Cardiac fibroblast (primary cell): ENCODE measurements at places on chromosomes 2 and 18.
A peak's percentile ranks its signal among the peaks of the same experiment; 100 is the strongest.

- no peak for DNase-seq
Measured at GRCh38 chr2:202113571-202114142, 40.6 kb downstream of the KIAA2012 start.

- DNase-seq: no peak
Measured at GRCh38 chr18:3055816-3056215, 42.9 kb upstream of the LPIN2 start.

DNA sequence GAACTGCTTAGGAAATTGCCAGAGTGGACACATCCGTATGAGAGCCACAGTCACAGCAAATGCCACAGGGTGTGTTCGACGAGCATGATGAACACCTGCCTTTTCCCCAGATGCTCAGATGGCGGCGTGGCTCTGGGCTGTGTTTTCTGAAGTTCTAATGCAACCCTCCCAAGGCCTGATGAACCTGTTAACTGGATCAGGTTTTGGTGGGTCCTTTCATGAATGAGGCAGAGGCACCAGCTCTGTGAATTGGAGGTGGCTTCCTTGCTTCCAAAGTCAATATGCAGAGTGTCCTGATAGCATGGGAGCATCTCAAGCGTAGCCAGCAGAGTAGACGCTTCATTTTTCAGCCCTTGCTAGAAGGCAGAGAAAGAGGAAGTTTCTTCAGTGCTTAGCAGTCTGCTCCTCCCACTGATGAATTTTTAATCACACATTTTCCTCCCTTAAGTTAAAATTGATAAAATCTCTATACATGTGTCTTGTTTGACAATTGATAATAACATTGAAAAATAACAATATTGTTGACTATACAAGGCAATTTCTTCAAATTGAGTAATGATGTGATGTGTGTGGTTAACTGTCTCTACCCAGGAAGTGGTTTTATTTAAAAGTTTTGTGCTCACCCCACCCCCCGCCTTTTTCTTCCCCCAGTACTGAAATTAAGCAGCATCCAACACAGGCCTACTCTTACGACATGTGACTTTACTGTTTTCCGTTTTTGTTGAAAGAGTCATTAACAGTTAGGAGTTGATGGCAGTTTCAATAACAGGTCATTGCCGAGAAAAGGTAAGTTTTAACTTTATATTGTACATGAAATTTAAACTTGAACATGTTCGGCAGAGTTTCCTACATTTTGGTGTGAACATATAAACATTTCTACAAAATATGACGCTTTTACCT, at the start of gene ARHGAP15:
Gene ARHGAP15, plus strand, starts transcription at position 739 of the 900 bp plus-strand sequence.
- DNase-seq: no peak

DNA sequence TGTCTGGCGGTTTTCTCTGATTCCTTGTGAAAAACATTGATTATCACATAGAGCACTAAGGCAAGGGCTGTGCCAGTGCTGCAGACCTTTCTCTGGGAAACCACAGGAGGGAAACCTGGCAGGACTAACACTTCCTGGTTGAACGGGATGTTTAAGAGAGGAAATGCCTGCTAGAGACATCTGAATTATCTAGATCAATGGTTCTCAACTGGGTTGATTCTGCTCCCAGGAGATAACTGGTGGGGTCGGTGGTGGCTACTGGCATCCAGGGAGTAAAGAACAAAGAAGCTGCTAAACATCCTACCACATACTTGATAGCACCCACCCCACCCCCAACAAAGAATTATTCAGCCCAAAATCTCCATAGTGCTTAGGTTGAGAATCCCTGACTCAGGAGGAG, 37.5 kb downstream of the DDX18 start:
- DNase-seq: no peak

DNA sequence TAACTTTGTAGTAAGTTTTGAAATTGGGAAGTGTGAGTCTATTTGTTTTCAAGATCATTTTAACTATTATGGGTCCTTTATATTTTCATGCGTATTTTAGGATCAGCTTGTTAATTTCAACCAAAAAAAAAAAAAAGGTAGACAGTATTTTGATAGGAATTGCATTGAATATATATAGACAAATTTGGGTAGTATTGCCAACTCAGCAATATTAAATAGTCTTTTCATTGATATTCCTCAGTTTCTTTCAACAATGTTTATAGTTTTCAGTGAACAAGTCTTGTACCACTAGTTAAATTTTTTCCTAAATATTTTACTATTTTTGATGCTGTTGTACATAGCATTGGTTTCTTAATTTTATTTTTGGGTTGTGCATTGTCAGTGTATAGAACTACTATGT, 149.9 kb downstream of the TAF4B start:
- DNase-seq: no peak

- peak; percentile 57 for DNase-seq
Measured at GRCh38 chr2:196607073-196607472, 32.4 kb upstream of the CCDC150 start.

DNA sequence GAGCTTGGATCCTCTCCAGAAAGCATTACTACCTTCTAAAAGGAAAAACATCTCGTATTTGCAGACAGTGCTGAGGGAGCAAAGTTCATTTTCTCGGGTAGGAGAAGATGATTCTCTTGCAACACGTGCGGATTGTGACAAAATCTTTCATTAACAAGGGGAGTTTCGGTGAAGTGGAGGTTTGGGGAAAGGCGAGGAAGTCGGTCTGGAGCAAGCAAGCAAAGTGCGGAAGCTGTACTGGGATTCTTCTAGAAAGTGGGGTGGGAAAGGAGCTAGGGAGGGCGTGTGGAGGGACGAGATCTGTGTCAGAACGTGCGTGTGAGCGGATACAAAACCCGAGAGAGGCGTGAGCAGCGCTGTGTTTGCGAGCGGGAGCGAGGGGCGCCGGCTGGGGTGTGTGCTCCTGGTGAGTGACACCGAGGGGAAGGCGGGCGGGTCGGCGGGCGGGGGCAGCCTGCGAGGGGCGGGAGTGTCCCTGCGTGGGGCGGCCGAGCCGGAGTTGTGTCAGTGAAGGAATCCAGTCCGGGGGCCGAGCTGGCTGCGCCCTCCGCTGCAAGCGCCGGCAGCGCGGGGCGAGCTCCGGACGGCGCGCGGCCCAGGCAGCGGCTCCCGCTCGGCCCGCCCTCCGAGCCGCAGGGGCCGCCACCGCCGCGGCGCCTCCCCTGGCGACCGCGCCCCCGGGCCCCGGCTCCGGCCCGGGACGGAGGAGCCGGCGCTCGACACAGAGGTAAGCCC, at the start of gene SPATS2L:
Gene SPATS2L, plus strand, starts transcription at position 498 of the 735 bp plus-strand sequence. CDS start 82,552 bp downstream, outside the sequence.
- DNase-seq: peak; percentile 89

DNA sequence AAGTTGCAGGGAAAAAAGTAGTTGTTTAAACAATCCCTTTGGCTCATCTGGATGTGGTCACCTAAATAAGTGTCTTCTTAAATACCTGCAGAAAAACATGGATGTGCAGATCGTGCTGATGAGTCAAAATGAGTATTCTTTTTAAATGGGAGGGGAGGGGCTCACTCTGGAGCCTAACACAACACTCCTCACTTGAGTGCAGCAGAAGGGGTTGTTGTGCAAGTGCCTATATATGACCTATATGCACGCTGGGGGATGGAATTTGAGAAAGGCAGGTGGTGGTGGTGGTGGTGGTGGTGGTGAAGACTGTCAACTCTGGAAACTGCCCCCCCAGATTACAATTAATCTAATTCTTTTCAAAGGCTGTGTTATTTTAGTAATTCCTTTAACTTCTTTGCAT, 77.9 kb upstream of the FAM124B start:
- no peak for DNase-seq

DNA sequence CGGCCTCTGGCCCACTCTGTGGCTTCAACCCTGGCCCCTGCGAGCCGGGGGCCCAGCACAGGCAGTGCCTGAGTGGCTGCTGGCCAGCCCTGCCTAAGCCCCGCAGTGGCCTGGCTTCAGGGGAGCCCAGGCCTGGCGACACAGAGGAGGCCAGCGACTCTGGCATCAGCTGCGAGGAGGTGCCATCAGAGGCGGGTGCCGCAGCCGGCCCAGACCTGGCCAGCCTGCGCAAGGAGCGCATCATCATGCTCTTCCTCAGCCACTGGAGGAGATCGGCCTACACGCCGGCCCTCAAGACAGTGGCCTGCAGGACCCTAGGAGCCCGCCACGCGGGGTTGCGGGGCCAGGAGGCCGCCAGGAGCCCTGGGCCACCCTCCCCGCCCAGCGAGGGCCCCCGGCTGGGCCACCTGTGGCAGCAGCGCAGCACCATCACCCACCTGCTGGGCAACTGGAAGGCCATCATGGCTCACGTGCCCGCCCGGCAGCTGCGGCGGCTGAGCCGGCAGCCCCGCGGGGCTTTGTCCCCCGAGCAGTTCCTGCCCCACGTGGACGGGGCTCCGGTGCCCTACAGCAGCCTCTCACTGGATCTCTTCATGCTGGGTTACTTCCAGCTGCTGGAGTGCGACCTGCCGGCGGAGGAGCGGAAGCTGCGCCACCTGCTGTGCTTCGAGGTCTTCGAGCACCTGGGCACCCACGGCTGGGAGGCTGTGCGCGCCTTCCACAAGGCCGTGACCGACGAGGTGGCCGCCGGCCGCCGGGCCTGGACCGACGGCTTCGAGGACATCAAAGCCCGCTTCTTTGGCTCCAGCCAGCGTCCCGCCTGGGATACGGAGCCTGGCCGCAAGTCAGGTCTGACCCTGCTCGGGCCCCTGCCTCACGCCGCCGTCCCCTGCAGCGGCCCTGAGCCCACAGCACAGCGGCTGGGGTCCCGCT, 7.5 kb upstream of the KLHL30 start:
- no peak for DNase-seq

DNA sequence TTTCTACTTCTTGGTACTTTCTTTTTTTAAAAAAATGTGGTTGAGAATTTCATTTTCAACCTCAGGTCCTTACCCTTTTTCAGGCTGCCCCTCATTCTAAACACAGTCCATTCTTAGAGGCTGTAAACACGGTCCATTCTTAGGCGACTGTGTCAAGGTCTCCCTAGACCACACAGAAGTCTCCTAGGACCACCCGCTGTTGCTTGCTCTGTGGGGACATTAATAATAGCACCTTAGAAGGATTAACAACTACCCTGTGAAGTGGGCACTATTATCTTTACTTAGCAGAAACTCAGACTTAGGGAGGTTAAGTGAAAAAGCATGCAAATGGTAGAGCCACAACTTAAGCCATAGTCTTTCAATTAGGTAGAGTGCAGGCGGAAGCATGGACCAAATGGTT, 91.7 kb downstream of the RBMS1 start:
- DNase-seq: no peak

DNA sequence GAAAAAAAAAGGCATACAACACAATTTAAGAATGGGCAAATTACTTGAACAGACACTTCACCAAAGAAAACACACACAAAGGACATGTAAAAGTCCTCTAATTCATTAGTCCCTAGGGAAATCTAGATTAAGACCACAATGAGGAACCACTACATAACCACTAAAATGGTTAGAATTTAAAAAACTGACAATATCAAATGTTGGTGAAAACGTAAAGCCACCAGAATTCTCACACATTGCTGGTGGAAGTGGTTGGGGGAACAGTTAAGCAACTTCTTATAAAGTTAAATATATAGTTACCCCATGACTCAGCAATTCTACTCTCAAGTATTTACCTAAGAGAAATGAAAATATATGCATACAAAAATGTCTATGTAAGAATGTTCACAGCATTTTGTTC, 11.8 kb downstream of the RTN4 start:
- DNase-seq: no peak

DNA sequence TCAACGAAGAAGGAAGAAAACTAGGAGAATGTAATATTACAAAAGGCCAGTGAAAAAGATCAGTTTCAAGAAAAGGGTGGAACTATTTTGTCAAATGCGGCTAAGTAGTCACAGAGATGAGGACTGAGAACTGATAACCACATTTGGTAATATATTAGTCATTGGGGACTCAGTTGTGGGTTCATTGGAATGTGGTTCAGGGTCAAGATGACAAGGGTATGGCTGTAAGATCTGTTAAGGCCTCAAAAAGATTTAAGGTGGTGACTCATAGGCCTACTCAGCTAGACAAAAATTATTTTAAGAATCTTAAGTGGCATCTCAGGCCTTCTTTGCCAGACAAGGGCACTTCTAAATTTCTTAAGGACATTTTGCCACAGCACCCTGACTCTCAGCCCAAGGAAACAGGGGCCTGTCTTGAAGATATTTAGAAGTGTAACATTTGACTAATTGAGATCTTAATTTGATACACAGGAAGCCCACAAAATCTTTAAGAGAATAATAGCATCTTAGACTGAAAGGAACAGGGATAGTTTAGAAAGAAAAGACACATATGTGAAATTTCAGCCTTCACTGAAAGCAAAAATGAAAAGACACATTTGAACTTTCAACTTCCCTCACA, 81.3 kb downstream of the STRADB start:
- peak; percentile 91 for DNase-seq

- no peak for DNase-seq
Measured at GRCh38 chr2:88860421-88861075, 169.1 kb downstream of the RPIA start.

GRCh38 chr18:22796113-22796512, 137.0 kb upstream of the RBBP8 start:
- no peak for DNase-seq
